Stimulated activated CD8-positive, alpha-beta memory T cell treated with anti-CD3 and anti-CD28 coated beads, Interleukin-7, amount 100 ng/mL, for 1 hour (primary cell): ENCODE measurements at places on chromosomes 16 and 17.
A peak's percentile ranks its signal among the peaks of the same experiment; 100 is the strongest.

- no peak for DNase-seq
These were observed 210.0 kb downstream of the BCAS3 start for GRCh38 chr17:60887614-60888028.

DNA sequence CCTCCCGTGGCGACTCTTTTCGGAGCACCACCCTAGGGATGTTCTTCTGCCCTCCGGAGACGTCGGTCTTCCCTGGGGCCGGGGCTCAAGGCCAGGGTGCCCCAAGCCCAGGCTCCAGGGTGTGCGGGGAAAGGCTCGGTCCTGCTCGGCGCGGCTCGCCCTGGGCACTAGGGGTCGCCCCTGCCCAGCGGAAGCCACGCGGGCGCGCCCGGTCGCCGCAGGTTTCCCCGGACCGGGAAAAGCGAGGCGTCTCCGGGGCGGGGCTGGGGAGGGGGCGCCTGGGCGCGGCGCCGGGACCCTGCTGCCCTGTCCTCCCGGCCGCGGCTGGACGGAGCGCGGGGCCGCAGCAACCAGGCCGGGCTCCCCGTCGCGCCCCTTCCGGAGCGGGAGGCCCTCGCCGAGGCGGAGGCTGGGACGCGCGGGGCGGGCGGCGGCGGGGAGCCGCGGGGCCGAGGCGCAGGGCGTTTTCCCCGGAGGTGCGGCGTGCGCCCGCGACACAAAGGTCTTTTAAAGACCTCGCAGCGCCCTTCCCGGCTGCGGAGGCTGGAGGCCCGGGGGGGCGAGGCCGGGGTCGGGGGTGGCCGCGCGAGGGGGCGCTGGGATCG, 76.4 kb downstream of the MRC2 start:
- peak; percentile 56 for DNase-seq

DNA sequence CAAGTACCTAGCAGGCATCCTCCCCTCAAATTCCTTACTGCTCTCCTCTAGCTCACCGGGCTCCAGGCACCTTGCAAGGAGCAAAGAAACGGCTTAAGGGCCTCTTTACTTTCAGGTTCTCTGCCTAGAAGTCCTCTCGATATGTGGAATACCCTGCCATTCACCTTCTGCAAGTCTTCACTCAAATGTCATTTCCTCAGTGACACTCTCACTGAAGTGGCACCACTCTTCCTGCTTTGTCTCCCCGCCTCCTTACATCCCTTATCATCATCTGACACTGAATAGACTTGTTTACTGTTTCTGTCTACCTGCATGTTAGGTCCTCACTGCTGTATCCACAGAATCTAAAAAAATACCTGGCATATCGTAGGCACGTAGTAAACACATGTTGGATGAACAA, 947 bp downstream of the SLC7A6OS start:
- no peak for DNase-seq

GRCh38 chr17:36722121-36722902, 120.9 kb downstream of the MRM1 start:
- peak; percentile 53 for DNase-seq

DNA sequence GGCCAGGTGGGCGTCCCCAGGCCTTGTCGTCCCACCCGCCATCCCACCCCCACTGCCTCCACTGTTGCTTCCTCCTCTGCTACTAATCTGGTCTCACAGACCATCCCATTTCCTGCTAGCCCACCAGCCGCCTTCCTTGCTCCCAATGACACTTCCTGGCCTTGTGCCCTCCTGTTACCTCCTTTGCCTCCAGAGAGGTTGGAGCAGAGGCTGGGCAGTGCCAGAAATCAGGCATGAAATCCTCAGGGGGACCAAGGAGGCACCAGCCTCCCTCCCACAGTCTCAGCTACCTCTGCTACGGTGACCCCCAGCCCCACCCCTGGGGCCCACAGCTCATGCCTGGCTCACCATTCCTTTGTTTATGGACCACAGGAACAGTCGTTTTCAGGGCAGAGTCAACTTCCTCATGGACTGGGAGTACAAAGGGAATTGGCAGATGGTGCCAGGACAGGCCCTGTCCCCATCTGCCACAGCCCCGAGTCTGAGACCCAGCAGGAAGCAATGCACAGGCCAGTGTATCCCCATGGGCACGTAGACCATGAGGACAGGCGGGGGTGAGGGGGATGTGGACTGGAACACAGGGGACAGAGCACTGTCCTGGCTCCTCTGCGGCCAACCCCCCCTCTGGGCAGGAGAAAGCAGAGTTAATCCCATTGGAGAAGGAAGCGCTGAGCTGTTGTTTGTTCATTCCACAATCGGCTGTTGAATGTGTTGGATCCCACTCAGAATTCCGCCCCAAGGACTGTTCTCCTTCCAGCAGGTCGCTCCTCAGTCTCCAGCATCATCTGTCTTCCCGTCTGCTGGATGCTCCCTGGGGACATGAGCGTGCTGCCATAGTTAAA, 2.2 kb upstream of the CDH5 start:
- DNase-seq = no peak

DNA sequence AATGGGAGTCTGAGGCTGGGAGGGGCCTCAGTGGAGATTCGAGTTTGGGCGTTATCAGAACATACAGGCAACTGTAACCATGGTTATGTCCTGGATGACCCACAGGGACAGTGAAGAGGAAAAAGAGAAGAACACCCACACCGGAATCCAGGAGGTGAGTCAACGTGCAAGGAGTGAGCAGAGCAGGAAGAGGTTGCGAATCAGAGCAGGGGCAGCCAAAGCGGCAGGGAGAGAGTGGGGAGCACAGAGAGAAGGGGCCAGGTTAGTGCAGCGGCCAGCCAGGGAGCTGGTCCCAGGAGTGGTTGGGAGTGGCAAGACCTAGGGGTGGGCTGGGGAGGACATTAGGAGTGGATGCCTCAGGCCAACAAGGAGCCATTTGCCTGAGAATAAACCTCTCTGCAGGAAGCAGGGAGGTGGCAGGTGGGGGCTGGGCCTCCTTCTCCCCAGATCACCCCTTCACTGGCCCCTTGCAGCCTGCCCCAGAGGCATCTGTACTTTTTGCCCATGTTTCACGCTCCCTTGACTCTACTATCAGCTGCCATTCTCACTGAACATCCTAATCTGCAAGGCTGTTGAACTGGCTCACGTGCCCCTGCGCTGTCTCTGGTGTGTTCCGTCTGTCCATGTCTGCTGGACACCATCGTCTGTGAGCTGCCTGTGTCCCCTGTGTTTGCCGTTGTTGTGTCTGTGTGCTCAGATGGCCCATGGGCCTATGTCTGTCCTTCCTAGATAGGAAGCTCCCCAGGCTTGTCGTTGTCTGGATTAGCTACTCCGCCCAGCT, 5.1 kb downstream of the KRT13 start:
- DNase-seq = no peak

DNA sequence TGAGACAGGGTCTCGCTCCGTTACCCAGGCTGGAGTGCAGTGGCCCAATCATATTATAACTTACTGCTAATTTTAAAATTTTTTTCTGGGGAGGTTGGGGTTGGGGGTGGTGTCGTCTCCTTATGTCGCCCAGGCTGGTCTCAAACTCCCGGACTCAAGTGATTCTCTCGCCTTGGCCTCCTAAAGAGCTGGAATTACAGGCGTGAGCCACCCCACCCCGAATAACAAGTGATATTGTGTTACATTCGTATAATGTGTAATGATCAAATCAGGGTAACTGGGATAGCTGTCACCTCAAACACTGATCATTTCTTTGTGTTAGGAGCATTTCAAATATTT, 16.2 kb upstream of the KPNA2 start:
- DNase-seq = no peak

- DNase-seq = no peak
These were observed 302.2 kb upstream of the SALL1 start for GRCh38 chr16:51453251-51453650.

GRCh38 chr16:89113152-89113547, 19.5 kb downstream of the ACSF3 start:
- DNase-seq = no peak

- DNase-seq = no peak
These were observed 9.4 kb downstream of the CPNE7 start for GRCh38 chr16:89584768-89585549.

GRCh38 chr16:83887080-83887479, 11.8 kb upstream of the MLYCD start:
- no peak for DNase-seq

- DNase-seq = no peak
These were observed 1.3 kb upstream of the MYO15A start for GRCh38 chr17:18107061-18107790.

DNA sequence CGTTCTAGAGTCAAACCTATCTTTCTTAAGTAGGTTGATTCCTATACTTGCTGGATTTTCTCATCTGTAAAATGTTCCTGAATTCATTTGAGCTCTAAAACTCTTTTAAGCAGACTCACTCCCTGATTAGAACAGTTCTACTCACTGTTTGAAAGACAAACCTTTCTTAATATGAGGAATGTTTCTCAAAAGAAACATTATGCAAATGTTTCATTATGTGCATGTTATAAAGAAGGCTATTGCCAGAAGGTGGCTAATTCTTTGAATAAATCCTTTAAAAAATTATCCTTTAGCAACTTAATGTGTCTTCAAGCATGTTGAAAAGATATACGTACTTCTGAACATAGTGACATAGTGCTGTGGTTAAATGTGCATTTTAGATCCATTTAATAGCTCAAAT, 124.1 kb downstream of the CDH11 start:
- DNase-seq = no peak

DNA sequence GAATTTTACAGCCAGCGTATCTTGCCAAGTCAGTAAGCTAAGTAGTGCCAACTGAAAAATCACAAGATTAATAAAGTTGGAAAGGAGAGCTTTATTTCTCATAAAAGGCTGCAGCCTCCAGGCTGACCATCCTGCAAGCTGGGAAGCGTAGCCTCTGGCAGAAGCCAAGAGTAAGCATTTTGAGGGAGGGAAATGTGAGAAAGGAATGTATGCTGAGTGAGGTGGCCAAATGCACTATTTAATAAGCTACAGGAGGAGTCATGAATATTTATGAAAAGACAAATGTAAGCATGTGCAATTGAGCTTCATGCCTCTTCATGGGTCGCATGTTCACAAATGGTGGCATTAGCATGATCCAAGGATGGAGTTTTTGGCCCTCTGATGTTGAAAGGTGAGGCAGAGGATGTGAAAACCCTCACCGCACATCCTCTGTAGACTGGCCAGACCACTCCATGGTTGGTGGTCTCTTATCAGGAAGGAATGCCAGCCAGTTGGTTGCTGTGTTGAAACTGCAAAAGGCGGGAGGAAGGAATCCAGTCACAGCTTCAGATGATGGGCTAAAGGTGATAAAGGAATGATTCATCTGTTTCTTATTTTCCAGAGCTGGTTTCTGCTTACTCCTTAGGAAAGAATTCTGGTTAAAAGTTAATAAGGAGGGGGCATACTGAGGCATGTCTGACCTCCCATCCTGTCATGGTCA, 9.2 kb downstream of the KRT33B start:
- no peak for DNase-seq

- DNase-seq = no peak
These were observed 6.9 kb downstream of the ALYREF start for GRCh38 chr17:81884520-81884919.

- no peak for DNase-seq
These were observed 7.3 kb upstream of the CMTM3 start for GRCh38 chr16:66596986-66597848.

DNA sequence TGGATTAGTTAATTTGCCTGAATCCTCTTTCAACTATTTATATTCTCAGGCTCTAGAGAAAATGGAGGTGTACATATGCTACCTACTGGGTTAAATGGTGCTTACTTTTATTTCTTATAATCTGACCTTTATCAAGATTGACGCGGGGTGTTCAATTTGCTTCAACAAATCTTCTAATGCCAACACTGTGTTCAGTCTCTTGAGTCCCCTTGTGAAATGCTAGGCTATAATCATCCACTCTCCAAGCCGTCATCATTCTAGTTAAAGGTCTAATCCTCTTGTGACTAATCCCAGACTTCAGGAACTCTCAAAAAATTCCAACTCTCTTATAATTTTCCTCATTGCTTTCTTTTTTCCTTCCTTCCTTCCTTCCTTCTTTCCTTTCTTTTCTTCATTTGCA, 1396.2 kb downstream of the CDH8 start:
- DNase-seq = no peak

- DNase-seq = no peak
These were observed 14.5 kb upstream of the WDR45B start for GRCh38 chr17:82662711-82663261.

- DNase-seq = no peak
These were observed 17.8 kb downstream of the TRAF7 start for GRCh38 chr16:2173366-2173765.

- no peak for DNase-seq
These were observed 60.2 kb downstream of the SMPD3 start for GRCh38 chr16:68388124-68388523.

DNA sequence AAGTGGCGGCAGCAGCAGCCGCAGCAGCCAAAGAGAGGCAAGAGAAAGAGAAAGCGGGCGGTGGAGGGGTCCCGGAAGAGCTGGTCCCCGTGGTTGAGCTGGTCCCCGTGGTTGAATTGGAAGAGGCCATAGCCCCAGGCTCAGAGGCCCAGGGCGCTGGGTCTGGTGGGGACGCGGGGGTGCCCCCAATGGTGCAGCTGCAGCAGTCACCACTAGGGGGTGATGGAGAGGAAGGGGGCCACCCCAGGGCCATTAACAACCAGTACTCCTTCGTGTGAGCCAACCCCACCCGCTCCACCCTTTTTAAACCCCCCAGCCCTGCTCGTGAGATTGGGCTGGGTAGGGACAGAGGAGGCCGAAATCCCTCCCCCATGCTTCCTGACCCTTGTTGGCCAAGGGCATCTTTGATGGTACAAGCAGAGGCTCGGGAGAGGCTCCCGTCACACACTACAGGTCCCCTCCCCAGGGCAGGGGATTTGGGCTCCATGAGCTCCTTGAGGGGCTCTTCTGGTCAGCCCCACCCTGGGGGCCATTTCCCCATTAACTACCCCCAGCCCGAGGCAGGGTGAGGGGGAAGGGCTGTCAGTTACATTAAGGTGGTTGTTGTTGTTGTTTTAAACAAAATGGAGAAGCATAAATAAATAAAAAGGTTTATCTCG, 4.6 kb upstream of the ATP2A1 start:
- peak; percentile 23 for DNase-seq

DNA sequence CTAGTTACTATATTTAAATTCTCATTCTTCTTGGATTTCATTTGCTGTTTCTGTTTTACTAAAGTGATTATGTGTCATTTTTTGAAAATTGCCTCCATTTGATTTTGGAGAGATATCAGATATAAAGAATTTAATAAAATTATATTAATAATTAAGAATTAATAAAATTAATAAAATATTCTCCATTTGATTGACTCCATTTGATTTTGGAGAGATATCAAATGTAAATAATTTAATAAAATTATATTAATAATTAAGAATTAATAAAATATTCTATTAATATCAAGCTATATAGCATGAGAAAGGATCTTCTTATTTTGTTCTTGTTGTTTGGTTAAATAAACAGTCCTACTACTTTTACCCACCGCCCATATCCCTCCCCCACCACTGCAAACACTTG, 23.0 kb downstream of the STXBP4 start:
- DNase-seq = no peak

GRCh38 chr16:88649195-88649923, 1.5 kb downstream of the CYBA start:
- DNase-seq = no peak

- DNase-seq = no peak
These were observed 134.7 kb downstream of the ABCA8 start for GRCh38 chr17:68820476-68820824.

GRCh38 chr17:16882243-16882925, 89.5 kb downstream of the TNFRSF13B start:
- no peak for DNase-seq

- no peak for DNase-seq
These were observed 225.8 kb downstream of the PMP22 start for GRCh38 chr17:15039366-15039765.

- DNase-seq = no peak
These were observed 143.7 kb upstream of the CDH5 start for GRCh38 chr16:66222756-66223155.

- no peak for DNase-seq
These were observed 274.4 kb downstream of the CEP112 start for GRCh38 chr17:65917560-65917959.
